ENCODE measurements at places on chromosomes 7 and 10.

DNA sequence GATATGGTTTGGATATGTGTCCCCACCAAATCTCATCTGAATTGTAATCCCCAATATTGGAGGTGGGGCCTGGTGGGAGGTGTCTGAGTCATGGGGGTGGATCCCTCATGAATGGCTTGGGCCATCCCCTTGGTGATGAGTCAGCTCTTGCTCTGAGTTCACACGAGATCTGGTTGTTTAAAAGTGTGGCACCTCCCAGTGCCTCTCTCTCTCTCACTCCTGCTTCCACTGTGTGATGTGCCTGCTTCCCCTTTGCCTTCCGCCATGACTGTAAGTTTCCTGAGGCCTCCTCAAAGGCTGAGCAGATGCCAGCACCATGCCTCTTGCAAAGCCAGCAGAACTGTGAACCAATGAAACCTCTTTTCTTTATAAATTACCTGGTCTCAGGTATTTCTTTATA lies 4.8 kb upstream of the GCK start:
- DNase-seq = no peak

GRCh38 chr7:127882313-127882920 lies 148.8 kb downstream of the LRRC4 start:
- DNase-seq = no peak

GRCh38 chr7:81120803-81121202 lies 202.0 kb upstream of the SEMA3C start:
- DNase-seq = no peak

- no peak for DNase-seq
Measured at GRCh38 chr10:94172332-94172731, 178.6 kb downstream of the PLCE1 start.

GRCh38 chr10:122713091-122713885 lies 13.6 kb upstream of the C10orf120 start:
- DNase-seq = no peak

DNA sequence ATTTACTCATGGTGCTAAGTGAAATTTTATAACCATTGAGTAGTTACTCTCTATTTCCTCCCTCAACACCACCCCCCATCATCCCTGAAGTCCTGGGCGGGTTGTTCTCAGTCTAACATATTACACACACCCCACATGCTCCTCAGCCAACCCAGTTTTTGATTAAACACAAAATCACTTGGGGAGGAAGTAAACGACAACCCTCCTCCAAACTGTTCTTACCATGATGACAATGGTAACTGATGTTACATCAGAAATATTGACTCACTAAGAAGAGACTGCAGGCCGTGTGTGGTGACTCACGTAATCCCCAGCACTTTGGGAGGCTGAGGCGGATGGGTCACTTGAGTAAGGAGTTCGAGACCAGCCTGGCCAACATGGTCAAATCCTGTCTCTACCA lies 44.2 kb downstream of the RAB11FIP2 start:
- DNase-seq = no peak

DNA sequence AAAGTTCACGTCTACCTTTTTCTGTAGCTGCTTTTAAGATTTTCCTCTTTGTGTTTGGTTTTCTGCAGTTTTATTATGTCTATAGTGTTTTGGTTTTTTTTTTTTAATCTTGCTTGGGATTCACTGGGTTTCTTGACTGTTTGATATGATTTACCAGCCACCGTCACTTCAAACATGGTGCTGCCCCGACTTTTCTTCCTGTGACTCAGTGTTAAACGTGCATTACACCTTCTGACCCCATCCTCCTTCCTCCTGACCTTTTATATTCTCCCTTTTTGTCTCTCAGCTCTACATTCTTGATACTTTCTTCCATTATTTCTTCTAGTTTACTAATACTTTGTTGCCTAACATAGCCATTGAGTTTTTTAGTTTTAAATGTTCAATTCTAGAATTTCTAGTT lies 61.5 kb downstream of the GNA12 start:
- DNase-seq = no peak

- no peak for DNase-seq
Measured at GRCh38 chr10:103054621-103055020, 136.5 kb downstream of the CNNM2 start.

DNA sequence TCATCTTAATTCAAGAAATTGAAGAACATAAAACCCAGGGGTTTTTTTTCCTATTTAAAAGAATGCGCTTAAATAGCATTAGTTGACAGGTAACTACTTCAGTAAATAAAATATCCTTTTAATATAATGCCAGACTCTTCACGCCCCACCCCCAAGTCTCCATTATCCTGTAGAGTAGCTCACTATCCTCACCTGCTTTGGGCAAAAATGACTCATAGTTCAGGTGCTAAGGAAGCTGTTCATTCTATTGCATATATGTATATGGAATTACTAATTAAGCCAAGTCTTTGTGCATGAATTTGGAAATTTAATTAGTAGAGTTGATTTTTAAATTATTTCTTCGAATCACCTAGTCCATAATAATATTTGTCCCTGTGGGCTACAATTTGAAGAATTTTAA lies 656.8 kb upstream of the ANKRD30A start:
- no peak for DNase-seq

- DNase-seq = no peak
Measured at GRCh38 chr7:156240532-156240931, 400.0 kb upstream of the RNF32 start.

GRCh38 chr10:101887775-101888174 lies 44.2 kb upstream of the KCNIP2 start:
- no peak for DNase-seq

GRCh38 chr7:80357530-80357929 lies 154.3 kb downstream of the GNAT3 start:
- DNase-seq = no peak

DNA sequence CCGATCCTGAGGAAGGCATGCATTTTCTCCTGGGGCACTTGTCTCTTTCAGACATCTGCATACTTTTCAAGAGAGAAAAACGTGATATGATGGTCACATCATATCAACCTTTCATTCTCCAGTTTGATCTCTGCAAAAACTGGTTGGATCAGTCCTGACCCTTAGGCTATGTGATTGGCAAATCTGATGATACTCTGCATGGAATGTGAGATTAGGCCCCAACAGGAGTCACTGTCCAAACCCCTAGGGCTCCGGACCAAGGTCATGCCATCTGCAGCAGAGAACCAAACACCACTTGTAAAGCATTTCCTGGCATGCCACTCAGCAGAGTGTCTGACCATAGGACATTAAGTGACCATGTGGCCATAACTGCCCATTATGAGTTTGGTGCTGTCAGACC lies 8.6 kb downstream of the GCK start:
- no peak for DNase-seq

DNA sequence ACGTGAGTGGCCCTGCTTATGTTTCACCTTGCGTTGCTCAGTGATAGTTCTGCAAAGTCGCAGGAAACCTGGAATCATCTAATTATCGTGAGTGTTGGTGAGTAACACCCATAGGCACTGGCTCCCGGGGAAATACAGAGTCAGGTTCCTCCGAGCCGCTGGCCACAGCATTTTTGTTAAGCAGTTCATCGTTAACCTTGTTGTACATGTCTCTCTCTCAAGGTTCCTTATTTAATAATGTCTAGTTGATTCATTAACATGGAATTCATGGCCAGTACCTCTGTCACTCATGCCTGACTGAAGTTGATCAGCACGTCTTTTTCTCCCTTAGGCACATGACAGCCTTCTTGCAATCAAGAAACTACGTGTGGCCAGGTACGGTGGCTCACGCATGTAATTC lies 3.1 kb upstream of the ZFAND2A start:
- no peak for DNase-seq

DNA sequence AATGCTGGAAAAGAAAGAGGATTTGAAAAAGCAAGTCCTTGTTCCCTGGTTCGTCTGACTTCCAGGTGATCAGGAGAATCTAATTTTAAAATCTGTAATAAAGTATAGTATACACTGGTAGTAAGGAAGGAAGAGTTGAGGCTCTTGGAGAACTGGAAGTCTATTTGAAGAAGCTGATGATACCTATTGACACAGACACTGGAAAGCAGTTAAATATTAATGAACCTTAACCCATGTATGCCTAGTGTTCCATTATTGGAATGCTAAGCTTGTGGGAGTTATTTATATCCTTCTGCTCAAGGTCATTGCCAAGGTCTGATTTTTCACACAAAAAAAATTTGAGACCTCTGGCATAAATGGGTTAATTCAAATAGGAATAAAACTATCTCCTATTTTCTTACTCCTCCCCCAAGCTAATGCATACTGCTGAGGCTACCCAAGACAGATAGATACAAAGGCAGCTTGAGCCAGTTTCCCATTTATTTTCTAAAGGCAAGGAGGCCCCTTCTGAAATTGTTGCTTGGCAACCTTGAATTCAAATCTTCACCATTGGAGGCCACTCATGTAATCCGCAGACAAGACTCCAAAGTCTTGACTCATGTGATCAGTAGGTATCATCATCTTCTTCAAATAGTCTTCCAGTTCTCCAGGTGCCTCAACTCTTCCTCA lies 110.2 kb downstream of the FZD1 start:
- DNase-seq = no peak

DNA sequence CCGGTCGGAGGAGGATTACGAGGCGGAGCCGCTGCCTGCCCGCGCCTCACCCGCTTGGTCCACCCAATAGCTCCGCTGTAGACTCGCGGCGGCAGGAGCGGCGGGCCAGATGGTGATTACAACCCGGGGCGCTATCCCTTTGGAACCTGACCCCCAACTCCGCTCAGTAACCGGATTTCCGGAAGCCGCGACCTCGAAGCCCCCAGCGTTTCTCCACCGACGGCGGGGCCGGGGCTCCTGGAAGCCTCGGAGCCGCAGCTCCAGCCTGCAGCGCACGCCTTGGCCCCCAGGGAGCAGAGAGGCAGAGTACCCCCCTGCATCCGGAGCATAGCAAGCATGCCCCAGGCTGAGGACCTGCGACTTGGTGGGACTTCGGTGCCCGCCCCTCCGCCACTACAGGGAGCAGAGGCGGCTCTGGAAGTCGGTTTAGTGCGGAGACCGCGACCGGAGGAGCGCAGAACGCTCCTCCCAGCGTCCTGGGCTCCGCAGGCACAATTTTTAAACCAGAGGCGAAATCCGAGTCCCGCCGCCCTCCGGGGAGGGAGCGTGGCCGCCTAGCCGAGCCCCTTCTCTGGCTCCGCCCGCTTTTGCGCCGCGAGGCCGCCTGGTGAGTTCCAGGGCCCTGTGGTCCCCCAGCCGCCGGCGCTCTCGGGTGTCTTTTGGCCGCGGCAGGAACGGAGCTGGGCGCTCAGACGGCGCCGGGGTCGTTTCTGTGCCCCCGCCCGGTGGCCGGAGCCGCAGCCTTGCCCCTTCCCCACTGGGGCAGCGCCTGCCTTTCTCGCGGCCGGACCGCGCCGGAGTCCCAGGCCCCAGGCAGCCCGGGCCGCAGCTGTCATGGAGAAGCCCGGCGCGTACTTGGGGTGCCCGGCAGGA lies 28.2 kb upstream of the BMS1 start:
- DNase-seq = no peak

DNA sequence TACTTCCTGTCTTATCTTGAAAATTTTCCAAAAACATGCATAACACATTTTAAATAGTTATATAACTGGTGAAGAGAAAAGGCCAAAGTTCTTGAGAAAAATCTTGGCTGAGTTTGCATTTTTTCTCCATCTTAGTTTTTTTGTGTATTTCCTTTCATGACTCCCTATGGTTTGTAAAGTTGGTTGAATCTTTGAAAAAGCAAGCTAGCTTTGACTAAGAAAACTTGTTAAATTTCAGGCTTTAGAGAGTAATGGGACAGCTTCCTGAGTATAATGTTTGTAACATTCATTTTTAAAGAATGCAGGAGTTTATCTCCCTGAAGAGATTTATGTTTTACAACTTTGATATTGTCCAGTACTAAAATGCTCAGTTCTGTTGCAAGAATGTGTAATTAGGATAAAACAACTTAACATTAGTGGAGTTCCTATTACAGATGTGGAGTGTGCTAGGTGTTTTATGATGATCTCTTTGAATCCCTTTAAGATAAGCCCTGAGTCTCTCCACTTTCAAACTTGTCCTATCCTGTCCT lies 11.1 kb upstream of the HERPUD2 start:
- DNase-seq = no peak

DNA sequence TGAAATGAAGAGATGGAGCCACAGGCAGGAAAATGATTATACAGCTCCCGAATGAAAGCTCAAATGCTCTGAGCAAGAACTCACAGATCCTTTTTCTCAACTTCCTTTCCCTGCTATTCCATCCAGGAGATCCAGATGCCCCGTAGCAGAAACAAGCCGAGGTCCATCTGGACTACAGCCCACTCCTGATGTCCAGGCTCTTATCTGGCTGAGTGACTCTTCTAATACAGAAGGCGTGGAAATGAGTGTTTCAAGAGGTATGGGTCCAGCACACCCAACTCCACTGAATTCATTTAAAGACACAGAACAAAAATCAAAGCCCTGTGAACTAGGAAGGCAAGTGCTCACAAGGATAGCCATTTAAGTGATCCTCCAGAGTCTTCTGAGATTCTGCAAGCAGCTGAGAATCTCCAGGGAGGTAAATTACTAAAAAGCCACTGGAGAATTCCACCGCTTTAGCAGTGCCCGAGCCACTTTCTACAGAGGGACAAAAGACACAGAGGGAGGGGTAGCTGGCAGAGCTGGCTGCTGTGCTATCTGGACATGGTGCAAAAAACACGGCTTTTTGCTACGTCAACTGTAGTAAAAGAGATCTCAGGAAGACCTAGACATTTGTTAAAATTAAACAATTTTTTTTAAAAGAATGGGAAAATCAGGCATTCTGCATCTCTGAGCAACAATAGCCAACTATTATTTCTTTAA lies 24.5 kb downstream of the FAM171A1 start:
- no peak for DNase-seq

- no peak for DNase-seq
Measured at GRCh38 chr10:102554531-102554930, 50.8 kb downstream of the SUFU start.

DNA sequence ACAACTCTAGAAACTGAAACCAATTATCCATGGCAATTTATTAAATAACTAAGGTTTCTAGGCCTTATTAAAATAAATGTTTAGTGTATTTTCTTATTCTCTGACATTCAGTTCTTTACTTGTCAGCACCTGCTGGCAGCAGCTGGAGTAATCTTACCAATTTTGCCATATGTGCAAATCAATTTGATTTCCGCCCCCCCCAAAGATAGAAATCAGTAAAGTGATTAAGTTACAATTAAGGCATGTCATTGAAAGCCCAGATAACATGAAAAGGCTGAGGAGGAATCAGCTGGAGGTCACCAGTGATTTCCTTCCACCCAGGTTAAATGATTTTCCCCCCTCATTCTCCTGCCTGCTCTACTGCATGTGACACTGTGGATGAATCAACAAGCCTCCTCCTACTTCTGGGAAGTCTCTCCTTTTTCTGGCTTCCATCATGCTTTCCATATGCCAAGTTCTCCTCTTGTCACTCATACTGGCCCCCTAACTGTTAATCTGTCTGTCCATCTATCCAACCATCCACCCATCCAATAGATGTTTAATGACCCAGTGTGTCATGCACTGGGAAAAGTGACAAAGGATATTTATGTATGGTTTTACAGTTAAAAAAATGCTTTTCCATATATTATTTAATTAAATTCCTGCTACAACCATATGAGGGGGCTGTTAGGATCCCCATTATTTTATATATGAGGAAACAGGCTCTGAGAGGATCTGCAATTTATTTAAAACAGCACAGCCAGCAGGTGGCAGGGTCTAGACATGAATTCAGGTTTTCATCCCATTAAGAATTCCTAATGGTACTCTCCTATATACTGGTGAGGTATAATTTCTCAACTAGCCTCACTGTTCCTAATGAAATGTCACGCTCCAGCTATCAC lies 116.5 kb downstream of the ATXN7L1 start:
- no peak for DNase-seq

GRCh38 chr10:29730458-29730857 lies 95.7 kb upstream of the SVIL start:
- DNase-seq = no peak

Data from stimulated activated CD8-positive, alpha-beta memory T cell treated with anti-CD3 and anti-CD28 coated beads, Interleukin-12 subunit alpha, Interleukin-12 subunit beta, amount 100 ng/mL, for 1 hour (primary cell).